ENCODE measurements at places on chromosomes 7 and 10.
A peak's percentile ranks its signal among the peaks of the same experiment; 100 is the strongest.

DNA sequence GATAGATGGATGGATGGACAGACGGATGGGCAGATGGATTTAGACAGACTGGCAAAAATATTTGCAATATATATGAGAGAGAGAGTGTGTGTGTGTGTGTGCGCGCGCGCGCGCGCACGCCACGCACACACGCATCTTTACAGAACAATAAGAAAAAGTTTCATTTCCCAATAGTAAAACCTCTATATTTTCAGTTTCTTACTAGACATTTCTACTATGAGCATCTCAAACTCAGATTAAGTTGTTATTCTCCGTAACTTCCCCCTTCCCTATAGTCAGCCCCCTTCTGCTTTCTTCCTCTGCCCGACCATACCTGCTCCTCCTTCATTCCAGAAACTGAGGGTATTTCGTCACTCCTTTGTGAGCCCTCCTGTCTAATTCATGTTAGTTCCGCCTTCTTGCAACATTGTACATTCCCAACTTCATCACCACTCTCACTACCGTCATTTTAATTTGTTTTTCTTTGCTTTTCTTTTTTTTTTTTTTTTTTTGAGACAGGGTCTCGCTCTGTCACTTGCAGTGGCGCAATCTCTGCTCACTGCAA lies 154.4 kb upstream of the SH2B2 start:
- DNase-seq = no peak

GRCh38 chr10:73731588-73732375 lies 12.4 kb upstream of the SEC24C start:
- no peak for DNase-seq

- no peak for DNase-seq
Observed at GRCh38 chr10:15374156-15374555, 3.1 kb upstream of the FAM171A1 start.

GRCh38 chr7:105769901-105770628 lies 106.3 kb downstream of the ATXN7L1 start:
- DNase-seq = no peak

DNA sequence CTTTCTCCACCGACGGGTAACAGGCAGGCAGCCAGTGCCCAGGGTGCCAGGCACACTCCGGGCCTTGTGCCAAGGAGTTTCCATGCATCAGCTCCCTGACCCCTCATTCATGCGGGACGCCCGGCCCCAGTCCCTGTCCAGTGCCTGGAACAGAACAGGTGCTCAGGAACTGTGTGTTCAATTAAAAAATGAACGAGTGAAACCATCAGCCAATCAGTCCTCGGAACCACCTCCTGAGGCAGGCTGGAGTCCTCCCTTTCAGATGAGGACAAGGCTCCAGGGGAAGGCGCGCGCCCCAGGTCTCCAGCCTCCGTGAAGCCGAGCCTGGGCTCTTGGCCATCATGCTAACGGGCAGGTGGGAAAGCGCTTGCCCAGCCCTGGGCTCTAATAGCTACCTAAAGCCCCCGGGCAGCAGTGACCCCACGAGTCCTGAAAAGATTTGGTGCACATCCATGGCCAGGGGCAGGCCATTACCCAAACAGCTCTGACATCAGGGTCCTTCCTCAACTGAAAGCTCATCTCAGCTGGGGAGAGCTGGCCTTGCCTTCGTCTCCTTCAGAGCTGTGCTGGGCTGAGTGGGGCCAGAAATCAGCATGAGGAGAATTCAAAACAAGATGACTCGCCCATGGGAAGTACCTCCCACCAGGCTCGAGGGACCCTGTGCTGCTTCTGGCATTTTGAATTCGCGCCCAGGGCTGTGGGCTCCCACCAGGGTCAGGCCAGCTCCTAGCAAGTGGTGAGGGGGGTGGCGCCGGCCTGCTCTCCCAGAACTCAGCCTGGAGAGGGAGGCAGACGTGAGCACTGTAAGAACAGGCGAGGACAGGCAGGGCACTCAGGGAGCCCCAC lies 200.5 kb downstream of the MAD1L1 start:
- no peak for DNase-seq

DNA sequence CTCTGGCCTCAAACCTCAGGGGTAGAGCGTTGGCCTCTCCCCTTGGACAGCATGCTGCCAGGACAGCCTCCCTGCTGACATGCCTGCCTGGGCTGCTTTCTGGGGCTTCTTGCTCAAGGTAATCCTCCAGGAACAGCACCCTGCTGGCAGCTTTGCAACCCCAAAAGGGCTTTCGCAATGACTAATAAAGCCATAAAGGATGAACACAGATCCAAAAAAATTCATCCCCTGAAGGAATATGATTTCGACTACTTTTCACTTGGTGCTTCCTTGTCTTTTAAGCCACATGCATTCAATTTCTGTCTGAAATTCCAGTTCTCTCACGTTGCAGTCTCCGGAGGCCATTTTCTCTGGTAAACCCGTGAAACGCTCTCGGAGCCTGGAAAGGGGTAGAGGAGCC lies 15.1 kb upstream of the SH3PXD2A start:
- no peak for DNase-seq

DNA sequence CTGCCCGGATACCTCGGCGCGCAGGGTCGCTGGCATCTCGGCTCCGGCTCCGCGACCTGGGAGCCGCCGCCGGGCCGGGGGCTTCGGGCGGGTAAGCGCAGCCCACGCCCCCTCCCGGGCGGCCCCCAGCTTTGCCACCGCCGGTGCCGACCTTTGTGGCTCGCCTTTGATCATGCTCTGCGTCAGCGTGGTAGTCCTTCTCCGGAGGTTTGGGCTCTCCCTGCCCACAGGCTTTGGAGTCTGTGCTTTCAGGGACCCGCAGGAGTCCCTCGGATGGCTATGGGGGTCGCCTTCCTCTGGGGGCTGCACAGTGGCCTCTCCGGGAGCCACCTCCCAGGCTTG lies 7.3 kb downstream of the ATP6V1F start:
- no peak for DNase-seq

- DNase-seq = peak; percentile 67
Observed at GRCh38 chr7:50185208-50185607, 92.2 kb upstream of the ZPBP start.

- DNase-seq = no peak
Observed at GRCh38 chr7:112398534-112398933, 51.7 kb upstream of the IFRD1 start.

GRCh38 chr7:32616625-32617024 lies 121.3 kb downstream of the AVL9 start:
- DNase-seq = no peak

DNA sequence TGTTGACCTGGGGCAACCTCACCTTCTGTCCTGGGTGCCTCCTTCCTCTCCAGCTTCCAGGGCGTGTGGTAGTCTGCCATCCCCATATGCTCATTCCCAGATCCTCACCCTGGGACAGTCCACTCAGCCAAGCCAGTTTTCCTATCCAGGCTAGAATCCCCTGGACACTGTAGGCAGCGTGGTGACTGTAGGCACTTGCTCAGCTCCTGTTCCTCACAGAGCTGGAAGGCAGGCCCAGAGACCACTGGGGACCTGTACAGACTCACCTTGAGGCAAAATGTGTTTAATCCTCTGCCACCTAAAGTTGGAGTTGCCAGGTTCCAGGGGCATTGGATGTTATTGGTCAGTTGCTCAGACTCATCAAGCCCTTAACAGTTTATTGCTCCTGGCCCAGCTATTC lies 2.4 kb upstream of the GRID1 start:
- DNase-seq = no peak

GRCh38 chr10:133422807-133423771 lies 1.3 kb downstream of the SPRN start:
- no peak for DNase-seq

GRCh38 chr10:47370878-47371277 lies 13.2 kb downstream of the ZNF488 start:
- DNase-seq = no peak

GRCh38 chr10:59907918-59908807 lies 1.8 kb upstream of the CCDC6 start:
- DNase-seq = peak; percentile 78

DNA sequence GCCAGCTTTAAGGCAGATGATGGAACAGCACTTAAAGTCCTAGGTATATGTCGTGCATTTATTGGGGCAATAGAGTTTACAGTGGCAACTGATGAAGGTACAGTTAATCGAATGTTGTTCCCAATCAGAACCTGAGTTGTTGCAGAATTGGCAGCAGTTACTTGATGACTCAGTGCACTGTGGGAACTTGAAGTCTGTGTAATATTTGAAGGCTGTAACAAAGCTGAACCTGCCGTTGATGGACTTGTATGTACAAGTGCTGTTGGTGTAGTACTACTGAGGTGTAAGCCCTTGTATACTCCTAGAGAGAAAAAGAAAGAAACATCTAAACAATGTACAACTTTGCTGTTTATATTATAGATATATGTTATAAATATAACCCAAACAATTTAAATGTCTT lies 75.3 kb downstream of the EPC1 start:
- DNase-seq = peak; percentile 14

DNA sequence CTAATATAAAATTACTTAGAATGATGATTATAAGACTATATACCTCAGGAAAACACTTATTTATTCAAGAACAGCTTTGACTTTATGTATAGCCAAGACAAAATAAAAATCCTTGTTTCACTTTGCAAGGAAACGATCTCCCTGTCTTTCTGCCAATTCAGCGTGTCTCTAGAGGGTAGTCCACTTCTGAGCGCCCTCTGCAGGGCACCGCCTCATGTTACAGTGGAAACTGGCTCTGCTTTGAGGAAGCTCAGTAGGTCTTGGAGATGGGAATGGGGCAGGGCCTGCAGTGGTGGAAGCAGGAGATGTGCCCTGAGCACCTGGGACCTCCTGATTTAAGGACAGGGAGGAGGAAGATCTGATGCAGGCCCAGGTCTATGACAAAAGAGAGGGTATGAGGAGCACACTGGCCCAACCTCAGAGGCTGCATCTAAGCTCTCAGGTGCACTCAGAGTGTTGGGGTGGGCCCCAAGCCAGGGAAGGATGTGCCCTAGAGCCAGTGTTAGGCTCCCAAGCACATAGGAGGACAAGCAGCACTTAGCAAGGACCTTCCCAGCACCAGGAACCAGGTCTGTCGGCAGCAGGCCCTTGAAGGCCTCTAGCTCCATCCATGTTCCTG lies 481.0 kb downstream of the TNS3 start:
- DNase-seq = no peak

DNA sequence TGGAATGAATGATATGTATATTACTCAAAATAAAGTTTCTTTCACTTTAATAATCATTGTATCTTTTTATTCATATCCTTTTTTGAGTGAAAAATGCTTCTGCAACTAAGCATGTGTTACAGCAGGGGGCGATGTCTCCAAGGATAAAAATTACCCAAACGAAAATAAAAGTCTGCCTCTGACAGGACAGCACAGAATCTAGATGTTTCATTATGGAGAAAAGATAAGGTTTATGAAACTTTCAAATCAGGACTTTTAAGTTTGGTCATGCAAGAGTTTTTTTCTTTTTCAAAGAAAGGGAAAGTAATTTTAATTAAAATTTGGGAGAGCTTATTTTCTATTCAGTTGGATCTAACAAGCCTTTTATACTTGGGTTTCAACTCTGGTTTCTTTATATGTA lies 48.4 kb downstream of the TES start:
- DNase-seq = peak; percentile 75

DNA sequence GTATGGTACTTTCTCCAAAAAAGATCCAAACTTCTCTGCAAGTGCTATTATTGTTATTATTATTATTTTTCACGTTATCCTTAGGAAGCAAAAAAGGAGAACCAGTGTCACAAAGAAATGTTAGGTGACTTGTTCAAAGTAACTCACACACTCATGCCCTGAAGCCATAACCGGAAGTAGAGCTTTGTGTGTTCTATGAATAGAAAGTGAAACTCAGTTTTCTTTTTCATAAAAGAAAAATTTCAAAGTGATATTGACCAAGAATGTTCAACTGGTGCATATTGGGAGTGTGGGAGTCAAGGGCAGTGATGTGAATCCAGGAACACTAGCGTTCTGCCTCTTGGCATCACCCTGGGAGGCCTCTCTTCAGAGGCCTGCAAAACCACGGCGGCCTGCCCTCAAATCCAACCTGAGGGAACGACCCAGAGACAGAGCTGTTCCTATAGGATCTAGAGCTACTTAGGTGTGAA lies 106.1 kb downstream of the PRKCQ start:
- DNase-seq = no peak

GRCh38 chr10:70335246-70335613 lies 47.2 kb downstream of the LRRC20 start:
- DNase-seq = no peak

DNA sequence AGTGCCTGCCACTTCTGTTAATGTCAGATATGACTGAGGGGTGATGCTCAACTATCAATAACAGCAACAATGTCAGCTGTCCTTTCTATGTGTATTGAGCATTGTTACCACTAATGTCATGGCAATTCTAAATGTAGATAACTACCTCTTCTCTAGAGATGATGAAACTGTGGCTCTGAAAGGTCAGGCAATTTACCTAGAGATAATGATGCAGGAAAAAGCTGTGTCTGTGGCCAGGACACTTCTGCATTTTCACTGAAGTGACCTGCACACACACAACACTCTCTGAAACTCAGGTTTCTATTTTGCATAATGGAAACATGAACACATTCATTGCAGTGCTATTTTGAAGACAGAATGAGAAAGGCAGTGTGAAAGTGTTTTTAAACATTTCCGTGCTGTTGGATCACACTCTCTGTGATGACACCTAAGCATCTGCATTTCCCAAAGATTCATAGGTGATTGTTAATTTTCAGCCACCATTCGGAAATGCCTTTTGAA lies 148.2 kb downstream of the KCND2 start:
- no peak for DNase-seq

- no peak for DNase-seq
Observed at GRCh38 chr7:47833211-47833610, 115.1 kb downstream of the PKD1L1 start.

DNA sequence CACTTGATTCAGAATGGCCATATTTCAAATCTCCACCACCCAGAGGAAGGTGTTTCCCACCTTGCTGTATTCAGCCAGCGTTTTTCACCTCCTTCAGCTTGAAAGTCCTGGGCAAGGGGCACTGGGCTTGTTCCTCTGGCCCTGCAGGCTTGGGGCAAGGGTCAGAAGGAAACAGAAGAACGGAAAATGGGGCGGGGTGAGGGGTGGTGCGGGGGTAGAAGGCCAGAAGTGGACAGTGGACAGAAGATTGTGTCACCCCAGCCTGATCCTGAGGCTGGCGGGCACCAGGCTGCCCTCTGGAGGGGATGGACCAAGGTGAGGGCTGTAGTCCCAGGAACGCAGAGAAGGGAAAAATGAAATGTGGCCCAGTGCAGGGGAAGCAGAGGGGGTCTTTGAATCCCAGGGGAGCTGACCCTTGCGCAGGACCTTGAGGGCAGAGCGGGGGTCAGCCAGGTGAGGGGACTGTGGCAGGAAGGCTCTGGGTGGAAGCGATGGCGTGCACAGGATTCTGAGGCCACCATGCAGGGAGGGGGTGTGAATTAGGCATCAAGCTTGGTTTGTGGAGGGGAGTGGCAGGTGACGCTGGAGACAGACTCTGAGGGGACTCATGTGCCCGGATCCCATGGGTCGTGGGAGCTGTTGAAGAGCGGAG lies 23.0 kb downstream of the TMEM120A start:
- no peak for DNase-seq

GRCh38 chr10:108582387-108582786 lies 1340.9 kb downstream of the XPNPEP1 start:
- no peak for DNase-seq

GRCh38 chr7:35747611-35748010 lies 52.7 kb upstream of the HERPUD2 start:
- DNase-seq = no peak

GRCh38 chr10:113362645-113363091 lies 190.2 kb upstream of the HABP2 start:
- DNase-seq = no peak

Measured in Ammon's horn (tissue), 1 donor.